Spleen (tissue), 13 donors: ENCODE measurements at places on chromosomes 7 and 10. TPM values are rescaled to one million over a fixed set of nuclear protein-coding genes. Genes with fewer than 3 reads are reported as not detected.

DNA sequence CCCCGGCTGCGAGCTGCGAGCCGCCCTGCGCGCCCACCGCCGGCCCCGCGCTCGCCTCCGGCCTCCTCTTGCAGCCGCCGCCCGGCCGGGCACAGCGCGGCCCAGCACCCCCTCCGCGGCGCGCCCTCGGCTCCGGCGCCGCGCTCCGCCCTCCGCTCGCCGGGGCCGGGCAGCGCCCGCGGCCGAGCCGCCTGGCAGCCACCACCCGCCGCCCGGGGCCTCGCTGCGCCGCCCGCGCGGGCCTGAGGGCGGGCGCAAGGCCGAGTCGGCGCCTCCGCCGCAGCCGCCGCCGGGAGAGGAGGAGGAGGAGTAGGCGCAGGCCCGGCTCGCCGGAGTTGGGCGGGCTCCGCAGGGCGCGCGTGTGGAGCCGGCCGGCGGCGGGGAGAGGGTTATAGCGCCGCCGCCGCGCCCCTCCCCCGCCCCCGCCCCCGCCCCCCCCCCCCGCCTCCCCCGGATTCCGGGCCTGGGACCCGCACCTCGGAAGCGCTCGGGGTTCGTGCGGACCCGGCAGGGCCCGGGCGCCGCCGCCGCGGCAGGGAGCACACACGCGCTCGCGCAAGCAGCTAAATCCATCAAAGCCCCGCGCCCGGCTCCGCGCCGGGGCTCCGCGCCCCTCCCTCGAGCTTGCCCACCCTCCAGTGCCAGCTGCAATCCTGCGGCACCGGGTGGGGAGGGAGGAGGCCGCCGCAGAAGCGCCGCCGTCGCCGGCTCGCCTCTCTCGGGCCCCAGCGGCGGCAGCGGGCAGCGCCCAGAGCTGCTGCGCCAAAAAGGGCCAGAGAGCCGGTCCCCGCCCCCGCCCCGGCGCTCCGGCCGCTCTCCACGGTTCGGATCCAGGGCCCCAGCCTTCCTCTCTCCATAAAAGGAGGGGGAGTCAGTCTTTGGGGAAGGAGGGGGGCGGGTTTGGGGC, at the start of gene PDGFA:
Gene PDGFA (minus strand): TSS at position 363 of the 907 bp plus-strand sequence. CDS start 845 bp downstream, outside the sequence.
- H3K4me3 ChIP-seq: peak within 1 kb of the TSS; percentile 53
- DNase-seq: no peak
- H3K36me3 ChIP-seq: no peaks in the 10 kb centered on the region
- peaks cover 84% of the 10 kb centered on the region for H3K4me1 ChIP-seq
- peaks cover 62% of the 10 kb centered on the region for H3K27me3 ChIP-seq

- H3K27ac ChIP-seq: no peak overlapping the region
- H3K4me1 ChIP-seq: no peaks in the 10 kb centered on the region
- H3K36me3 ChIP-seq: no peaks in the 10 kb centered on the region
- H3K4me3 ChIP-seq: no peak overlapping the region
- DNase-seq: no peak
Measured at GRCh38 chr7:3630081-3630480, 329.0 kb downstream of the SDK1 start.

- no peaks in the 10 kb centered on the region for H3K4me1 ChIP-seq
- H3K36me3 ChIP-seq: no peaks in the 10 kb centered on the region
- H3K27me3 ChIP-seq: no peaks in the 10 kb centered on the region
- DNase-seq: no peak
Measured at GRCh38 chr7:125122173-125122572, 192.5 kb upstream of the POT1 start.

- H3K27ac ChIP-seq: peak overlapping the region; percentile 89
- DNase-seq: no peak
- H3K4me3 ChIP-seq: no peak overlapping the region
- peaks cover 55% of the 10 kb centered on the region for H3K36me3 ChIP-seq
- H3K4me1 ChIP-seq: peaks cover 46% of the 10 kb centered on the region
Measured at GRCh38 chr10:62084451-62084850, 183.0 kb downstream of the ARID5B start.

HOGA1 gene
- total RNA-seq: 0.19 TPM

TMEM273 gene
- total RNA-seq: 25.6 TPM

DNA sequence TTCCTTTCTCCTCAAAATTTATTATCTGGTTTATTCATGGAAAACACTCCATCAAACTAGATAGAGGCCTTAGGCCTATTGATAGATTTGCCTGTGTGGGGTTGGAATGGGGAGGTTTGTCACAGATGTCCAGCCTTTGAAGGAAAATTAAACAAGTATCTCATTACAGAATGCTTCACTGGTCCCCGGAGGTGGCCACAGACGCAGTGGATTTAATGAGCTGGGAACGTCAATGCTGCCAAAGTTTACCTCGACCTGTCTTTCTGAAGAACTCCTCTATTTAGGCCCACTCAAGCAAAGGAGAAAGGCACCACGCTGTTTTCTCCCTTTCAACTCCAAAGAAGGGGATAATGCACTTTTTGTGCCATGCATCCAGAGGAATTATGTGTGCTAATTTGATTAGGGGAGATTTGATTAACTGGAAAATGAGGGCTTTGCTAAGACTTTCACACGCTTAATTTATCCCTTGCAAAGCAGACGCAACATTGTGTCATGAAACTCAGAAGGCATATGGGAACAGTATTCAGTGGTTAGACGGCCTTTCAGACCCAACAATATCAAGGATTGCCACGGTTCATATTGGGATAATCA, 558.8 kb upstream of the GALNT17 start:
- no peaks in the 10 kb centered on the region for H3K4me1 ChIP-seq
- H3K27ac ChIP-seq: no peak overlapping the region
- H3K27me3 ChIP-seq: no peaks in the 10 kb centered on the region
- no peaks in the 10 kb centered on the region for H3K36me3 ChIP-seq
